ENCODE measurements at places on chromosomes 1 and 21.

DNA sequence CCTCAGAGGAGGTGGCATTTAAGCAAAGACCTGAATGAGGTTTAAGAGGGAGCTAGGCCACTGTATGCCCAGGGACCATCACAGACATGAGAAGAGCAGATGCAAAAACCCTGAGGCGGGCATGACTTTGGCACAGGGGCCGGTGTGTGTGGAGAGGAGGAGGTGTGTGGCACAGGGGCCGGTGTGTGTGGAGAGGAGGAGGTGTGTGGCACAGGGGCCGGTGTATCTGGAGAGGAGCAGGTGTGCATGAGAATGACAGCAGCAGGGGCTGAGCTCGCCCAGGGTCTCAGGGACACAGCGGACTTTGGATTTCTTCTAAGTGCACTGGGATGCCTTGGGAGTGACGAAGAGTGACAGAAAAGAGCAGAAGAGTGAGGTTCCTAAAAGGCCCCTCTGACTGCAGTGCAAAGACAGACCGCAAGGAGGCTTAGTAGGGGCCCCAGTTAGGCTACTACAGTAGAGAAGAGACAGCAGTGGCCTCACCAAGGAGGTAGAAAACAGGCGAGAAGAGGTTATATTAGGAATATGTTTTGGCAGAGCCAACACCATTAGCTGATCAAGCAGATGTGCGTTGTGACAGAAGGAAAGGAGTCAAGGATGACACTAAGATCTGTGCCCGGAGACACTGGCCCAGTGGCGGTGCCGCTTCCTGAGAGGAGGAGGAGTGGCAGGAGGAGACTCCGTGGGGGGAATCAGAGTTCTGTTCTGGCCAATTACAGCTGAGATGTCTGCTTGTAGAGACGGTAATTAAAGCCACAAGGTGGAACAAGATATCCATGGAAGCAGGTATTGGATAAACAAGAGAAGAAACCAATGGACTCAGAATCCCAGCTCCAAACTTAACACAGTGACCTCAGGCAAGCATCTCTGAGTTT, 18.4 kb downstream of the ZBTB17 start:
- no peak for DNase-seq

- no peak for DNase-seq
These were observed 88.6 kb upstream of the HNRNPU start for GRCh38 chr1:244952940-244953339.

DNA sequence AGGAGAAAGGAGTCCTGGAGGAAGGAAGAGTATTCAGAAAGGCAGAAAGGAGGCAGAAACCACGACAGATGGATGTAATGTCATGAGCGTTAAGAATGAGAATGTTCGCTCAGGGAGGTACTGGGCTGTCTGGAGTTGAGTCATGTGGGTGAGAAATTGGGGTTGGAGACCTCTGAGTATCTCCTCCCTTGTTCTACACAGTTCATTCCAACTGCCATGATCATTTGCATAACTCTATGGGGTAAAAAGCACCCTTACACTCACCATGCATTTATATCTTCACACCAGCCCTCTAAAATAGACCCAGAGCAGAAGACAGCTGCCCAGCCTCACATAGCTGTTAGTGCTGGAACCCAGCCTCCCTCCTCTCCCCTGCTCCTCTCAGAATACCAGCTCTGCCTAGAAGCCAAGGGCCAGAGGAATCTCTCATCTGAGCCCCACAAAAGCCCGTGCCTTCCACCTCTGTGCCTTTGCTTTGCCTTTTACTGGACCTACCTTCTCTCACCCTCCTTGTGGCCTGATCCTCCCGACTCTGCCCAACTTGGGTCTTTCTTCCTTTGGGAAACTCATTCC, 85.2 kb downstream of the BEND5 start:
- DNase-seq: no peak

GRCh38 chr1:110083866-110084226, 13.4 kb upstream of the ALX3 start:
- no peak for DNase-seq

GRCh38 chr1:165303386-165303785, 53.1 kb downstream of the LMX1A start:
- no peak for DNase-seq

DNA sequence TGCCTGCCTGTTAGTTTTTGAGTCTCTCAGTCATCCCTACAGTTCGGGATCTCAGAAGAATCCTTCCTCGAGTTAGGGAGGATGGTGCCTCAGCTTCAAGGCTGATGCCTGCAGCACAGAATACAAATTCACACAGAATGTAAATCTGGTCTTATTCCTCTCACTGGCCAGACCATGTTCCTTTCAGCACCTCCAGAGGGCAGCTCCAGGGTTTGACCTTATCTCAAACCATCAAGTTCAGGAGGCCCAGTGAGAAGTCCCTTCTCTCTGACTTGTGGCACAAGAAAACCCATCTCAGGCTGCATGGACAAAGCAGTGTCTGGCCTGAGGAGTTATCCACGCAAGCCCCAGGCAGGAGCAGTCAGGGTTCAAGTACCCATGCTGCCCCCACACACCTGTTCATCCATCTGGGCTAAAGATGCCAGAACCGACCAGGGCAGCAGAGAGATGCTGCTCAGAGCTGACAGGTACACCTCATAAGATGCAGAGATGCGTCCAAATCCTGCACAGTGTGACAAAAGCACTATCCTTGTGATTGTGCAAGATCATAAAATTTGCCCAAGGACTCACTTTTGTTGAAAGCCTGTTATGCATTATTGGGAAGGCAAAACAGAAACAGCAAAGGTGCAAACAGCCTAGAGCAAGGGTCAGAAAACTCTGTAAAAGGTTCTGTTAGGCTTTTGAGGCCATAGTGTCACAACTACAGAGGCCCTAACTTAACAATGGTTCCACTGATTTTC, 49.8 kb downstream of the BCAR3 start:
- no peak for DNase-seq

GRCh38 chr1:243394601-243395464, 139.0 kb downstream of the SDCCAG8 start:
- DNase-seq: no peak

DNA sequence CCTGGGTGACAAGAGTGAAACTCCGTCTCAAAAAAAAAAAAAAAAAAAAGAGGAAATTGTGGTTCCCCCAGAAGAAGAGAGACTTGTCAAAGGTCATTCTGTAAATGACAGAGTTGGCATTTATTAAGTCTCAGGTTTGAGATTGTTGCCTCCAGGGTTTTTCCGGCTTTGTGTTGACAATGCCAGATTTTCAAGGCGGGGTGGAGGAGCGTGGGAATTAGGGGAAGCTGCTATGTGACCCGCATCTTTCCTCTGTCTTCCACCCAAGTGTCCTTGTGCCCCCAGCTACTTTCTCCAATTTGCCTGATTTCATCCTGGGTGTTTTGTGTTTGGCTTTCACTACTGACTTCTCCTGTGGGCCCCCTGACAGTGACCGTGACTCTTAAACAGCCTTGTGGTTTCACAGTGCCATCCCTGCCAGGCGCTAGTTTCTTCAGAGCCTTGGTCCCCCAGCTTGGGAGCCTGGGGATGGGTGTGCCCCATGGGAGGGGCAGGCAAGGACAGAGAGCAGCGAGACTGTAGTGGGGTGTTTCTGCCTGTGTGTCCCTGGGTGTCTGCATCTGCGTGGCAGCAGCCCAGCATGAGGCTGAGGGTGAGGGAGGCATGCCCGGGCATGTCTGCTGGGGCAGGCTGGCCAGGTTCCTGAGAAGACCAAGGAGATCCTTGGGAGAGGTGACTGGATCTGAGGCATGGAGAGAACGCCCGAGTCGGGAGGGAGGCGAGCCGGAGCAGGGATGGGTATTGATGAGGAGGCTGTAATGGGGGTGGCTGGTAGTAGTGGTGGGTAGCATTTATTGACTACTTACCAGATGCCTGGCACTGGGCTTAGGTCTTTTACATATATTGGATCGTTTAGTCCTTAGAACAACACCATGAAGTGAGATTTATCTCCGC, 46.3 kb downstream of the IER5 start:
- peak; percentile 72 for DNase-seq

- no peak for DNase-seq
These were observed 62.6 kb downstream of the ALG14 start for GRCh38 chr1:95010158-95010557.

- no peak for DNase-seq
These were observed 14.6 kb downstream of the PYCR2 start for GRCh38 chr1:225909477-225909876.

- no peak for DNase-seq
These were observed 1282.9 kb upstream of the B3GALT2 start for GRCh38 chr1:194469282-194469681.

DNA sequence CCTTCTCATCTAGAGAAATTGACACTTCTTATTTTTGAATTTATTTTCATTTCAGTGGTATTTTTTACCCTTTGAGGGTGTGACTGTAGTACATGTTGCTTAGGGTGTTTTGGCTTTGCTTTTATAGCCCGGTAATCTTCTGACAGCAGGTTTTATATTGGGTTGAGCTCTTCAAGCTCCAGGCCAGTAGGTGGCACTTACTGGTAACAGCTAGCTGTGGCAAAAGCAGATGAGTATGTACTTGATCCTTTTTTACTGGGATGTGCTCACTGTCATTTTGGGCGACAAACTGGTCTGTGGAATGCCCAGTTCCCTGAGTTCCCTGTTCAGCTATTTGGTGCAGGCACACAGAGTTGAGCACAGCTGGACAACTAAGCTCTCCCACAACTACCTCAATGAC, 916.2 kb upstream of the B3GALT2 start:
- no peak for DNase-seq

DNA sequence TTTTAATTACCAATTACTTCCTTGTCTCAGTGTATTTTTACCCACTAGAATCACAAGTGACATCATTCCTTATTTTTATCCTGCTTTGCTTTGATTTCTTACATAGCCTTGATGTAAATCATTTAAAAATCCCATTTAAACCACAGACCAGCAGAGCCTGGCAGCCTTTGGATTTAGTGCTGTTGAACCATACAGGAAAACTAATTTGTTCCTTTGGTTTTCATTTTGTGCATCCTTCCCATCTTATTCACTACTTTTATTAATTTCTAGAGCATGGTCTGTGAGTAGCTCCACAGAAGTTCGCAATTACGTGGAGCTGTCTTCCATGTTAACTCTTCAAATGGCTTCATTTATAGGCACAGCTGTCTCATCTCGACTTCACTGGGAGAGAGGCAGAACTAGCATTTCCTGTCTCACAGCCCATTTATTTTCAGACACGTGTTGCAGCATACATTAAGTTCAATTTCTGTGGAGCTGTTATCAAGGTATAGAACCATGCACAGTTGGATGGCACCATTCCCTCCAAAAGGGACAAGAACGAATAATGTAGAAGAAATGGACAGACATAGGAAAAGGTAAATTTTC, 235.3 kb downstream of the MRPL39 start:
- DNase-seq: no peak

GRCh38 chr1:211537253-211537652, 41.7 kb downstream of the SLC30A1 start:
- DNase-seq: no peak

- DNase-seq: peak; percentile 35
These were observed 39.4 kb upstream of the GADD45A start for GRCh38 chr1:67645495-67646144.

- no peak for DNase-seq
These were observed 250.4 kb downstream of the NFIA start for GRCh38 chr1:61332796-61333195.

GRCh38 chr1:11951901-11952300, 17.4 kb downstream of the PLOD1 start:
- no peak for DNase-seq

GRCh38 chr1:55702064-55702463, 486.9 kb upstream of the USP24 start:
- no peak for DNase-seq

GRCh38 chr1:168179438-168180147, 831 bp downstream of the TIPRL start:
- no peak for DNase-seq

DNA sequence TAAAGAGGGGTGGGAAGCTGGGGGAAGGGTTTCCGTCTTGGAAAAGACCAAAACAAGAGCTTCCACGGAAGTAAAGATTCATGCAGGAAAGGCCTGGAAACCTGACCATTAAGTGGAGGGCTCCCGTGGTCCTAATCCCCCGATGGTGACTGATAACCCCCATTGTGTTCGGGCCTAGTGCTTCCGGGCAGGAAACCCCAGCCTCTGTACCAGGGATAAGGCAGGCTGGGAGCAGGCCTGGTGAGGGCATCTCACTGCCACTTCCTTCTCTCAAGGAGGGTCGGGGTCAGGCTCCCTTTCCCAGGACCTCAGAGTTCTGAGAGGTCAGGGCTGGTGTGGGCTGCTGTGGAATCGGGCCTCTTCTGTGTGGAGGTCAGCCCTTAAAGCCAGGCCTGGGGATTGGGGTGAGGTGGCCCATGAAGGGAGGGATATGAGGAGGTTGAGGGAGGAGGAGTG, 136.9 kb downstream of the CDC7 start:
- peak; percentile 64 for DNase-seq

DNA sequence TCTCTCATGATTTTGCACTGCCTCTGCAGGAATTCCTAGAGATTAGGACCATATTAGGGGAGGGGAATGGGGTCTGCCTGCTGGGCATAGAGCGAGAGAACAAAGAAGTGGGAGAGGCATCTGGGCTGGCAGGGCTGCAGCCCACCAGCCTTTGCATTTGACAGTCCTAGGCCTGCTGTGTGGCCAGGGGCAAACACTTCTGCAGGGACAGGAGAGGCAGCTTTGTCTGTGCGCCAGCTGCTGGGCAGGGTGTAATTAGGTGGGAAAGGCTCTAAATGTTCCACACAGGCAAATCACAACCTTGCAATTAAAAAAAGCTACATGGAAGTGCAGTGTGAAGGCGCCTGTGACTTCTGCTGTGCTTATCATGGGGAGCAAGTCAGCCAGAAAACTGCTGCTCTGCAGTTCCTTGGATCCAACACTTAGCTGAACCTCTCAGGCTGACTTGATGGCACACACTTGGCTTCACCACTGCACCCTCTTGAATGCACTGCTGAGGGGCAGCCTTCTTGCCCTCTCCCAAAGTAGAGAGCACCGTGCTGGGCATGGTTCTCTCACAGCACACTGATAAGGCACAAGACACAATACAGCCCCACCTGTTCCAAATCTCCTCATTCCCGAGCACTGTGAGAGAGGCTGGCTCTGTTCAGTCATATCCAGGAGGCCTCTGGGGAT, 73.6 kb upstream of the TLR5 start:
- DNase-seq: no peak

- no peak for DNase-seq
These were observed 54.2 kb upstream of the BCL9 start for GRCh38 chr1:147486876-147487656.

GRCh38 chr1:119903443-119903835, 7.1 kb upstream of the ADAM30 start:
- no peak for DNase-seq

DNA sequence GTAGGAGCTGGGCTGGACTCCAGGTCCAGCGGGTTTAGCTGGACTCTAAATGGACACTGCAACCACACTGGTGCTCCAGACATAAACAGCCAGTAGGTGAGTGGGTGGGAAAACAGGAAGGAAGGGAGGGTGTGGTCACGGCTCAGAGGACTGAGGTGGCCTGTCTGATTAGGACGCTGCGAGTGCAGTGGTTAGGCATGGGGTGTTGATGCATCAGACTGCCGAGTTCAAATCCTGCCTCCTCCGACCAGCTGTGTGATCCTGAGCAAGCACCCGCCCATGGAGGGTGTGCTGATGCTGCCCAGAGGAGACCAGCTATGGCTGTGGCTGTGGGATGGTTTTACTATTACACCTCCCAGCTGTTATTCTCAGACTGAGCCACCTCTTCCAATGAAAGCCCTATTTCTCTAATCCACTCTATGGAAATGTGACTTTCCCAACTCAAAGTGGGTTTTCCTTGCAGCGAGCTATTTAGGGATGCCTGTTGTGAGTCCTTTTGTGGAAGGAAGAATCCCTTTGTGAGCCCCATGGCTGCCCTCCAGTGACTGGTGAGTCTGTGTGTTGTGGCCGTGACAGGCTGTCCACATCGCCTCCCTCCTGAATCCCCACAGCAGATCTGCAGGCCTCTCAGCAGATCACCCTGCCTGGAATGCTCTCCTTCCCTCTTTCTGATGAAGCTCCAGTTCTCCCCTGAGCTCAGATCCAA, 56.6 kb upstream of the EDN2 start:
- DNase-seq: no peak
